ENCODE measurements at places on chromosomes 13 and 19. TPM values are rescaled to one million over a fixed set of nuclear protein-coding genes. Genes with fewer than 3 reads are reported as not detected.

DNA sequence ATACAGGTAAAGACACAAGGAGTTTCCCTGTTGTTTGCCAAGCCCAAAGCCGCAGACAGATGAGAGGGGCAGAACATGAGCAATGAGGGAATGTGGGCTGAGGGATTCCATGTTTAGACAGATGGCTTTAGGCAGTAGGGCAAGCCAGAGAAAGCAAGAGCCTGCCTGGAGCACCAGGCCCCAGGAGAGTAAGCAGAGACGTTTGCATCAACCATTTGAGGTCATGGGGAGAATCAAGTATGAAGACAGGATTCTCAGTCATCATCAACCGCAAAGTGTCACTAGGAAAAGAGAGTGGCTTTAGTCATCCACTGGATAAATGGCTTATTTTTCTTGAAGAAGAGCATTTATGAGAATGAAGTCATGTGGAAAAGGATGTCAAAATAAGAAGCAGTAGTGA is 184.7 kb downstream of the COG6 start:
- no peak for DNase-seq

DNA sequence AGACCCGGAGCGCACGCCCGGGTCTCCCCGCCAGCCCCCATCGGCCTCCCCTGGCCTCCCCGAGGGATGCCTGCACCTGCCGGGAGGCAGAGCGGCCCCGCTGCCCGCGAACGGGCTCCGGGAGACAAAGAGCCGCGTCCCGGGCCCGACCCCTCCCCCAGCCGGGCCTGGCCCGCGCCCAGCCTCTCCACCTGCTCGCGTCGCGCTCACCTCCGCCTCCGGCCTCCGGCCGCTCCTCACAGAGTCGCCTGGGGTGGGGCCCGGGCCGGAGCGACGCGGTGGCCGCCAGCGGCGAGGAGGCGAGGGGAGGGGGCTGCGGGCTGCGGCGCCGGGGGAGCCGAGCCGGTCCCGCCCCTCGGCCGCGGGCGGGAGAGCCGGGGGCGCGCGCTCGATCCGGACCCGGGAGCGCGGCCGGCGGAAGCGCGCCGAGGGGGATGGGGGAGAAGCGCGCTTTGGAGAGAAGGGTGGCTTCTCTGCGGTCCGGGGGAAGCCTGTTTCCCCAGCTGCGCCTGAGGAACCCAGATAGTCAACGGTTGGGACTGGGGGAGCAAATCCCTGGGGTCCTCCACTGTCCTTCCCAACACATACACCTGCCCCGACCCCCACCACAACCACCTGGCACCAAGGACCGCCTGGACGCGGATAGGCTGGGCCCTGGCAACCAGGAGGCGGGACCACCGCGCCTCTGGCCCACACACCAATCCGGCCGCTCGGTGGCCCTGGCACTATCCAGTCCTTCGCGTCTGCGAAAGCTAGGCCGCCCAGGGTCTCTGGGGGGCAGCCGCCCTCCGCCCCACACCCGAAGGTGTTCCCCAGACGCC is at the start of gene PRR36:
TSS of gene PRR36 (minus strand) at position 315 of the 821 bp plus-strand sequence. CDS start 701 bp downstream, outside the sequence.
- no peak for DNase-seq

DNA sequence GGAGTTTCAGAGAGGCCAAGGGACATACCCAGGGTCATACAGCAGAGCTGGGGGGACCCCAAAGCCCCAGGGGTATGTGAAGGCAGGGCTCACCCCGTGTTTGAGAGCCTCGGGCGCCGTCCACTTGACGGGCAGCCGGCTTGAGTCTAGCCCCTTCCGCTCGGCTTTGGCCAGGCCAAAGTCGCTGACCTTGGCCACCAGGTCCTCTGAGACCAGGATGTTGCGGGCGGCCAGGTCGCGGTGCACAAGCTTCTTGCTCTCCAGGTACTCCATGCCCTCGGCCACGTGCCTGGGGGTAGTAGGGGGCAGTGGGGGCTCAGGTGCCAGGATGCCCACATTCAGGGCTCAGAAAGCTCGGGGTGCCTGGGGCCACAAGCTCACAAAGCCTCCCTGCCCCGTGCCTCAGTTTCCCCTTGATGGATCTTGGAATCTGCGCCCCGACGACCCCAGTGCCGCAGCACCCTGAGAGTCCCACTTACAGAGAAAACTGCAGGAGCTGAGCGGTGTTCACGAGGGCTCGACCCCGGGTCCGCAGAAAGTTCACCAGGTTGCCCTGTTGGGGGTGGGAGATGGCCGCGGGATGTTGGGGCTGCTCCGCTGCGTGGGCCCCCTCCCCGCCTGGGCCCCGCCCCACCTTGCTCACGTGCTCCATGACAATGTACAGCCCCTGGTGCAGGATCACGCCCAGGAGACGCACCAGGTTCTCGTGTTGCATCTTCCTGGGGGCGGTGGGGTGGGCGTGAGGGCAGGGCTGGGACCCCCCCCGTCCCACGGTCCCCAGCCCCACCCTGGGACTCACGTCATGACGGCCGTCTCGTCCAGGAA is 7.1 kb downstream of the MATK start:
- DNase-seq, result no peak

- no peak for DNase-seq
Measured at GRCh38 chr19:7301525-7301924, 7.3 kb upstream of the INSR start.

GRCh38 chr13:32048816-32049215 is 17.2 kb downstream of the FRY start:
- DNase-seq, result no peak

GRCh38 chr13:110409581-110409992 is 102.5 kb downstream of the COL4A2 start:
- no peak for DNase-seq

GRCh38 chr19:55112246-55112776 is 5.1 kb downstream of the PPP1R12C start:
- DNase-seq, result no peak

- no peak for DNase-seq
Measured at GRCh38 chr13:46181840-46182490, at the start of gene LCP1. LCP1 (minus strand) TSS chr13:46182177; CDS start chr13:46159662, 22,515 bp downstream.

The SMIM17 gene
- 1.4 TPM for polyA plus RNA-seq

The TDRD3 gene
- 42.0 TPM for polyA plus RNA-seq

The PRDX2 gene
- polyA plus RNA-seq, result 296 TPM

The LILRB2 gene
- 1.1 TPM for polyA plus RNA-seq

The LGALS14 gene
- polyA plus RNA-seq, result not detected

The ZNF582 gene
- 9.0 TPM for polyA plus RNA-seq

The ERICH4 gene
- polyA plus RNA-seq, result 6.3 TPM
